ENCODE measurements at places on chromosomes 3 and 15.

DNA sequence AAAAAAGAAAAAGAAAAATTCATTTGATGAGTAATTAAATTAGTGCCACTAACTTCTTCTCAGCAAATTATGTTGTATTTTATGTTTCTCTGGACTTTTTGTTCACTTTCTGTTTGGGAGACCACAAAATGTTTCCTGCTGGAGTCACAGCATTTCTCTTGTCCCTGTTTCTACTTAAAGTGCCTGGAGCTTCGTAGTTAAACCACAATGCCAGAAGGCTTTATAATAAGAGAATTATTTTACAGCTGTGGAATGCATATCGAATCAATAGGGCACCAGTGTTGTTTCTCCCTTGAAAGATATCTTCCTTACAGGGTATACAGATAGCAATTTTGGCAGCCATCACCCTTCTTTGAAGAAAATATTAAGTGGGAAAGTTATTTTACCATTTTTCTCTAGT lies 3.2 kb downstream of the DTWD1 start:
- no peak for DNase-seq

- peak; percentile 87 for DNase-seq
Measured at GRCh38 chr3:104437131-104437750, 929.5 kb upstream of the ALCAM start.

DNA sequence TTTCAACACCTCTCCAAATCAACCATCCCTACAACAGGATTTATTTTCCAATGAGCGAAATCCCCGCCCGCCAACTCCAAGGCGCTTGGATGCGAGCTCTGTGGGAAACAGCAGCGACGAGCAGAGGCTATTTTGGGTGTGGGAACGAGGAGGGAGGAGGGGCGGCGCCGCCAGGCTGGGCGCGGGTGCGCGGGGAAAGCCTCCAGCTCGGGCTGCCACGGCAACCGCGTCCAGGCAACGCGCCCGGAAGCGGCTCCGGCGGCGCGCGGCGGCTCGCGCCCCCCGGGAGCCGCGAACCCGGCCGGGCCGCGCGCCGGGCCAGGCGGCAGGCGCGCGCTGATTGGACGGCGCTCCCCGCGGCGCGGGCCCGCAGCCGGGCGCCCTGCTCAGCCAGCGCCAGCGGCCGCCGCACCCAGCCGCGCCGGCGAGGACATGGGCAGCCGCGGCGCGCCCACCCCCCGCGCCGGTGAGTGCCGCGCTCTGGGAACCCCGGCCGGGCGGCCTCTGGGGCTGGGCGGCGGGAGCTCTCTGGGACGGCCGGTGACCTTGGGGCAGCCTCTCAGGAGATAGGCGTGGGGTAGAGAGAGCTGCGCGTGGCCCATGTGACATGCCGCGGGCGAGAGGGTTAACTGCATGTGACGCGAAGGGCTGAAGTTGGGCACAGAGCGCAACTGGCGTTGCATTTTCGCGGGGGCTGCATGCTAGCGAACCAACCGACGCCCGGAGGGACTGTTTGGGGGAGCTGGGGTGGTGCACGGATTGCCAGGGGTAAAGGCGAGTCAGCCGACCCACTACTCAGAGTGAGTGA lies at the start of gene FAM81A:
FAM81A (plus strand) TSS at position 370 of the 808 bp plus-strand sequence. CDS start 20,441 bp downstream, outside the sequence.
- no peak for DNase-seq

DNA sequence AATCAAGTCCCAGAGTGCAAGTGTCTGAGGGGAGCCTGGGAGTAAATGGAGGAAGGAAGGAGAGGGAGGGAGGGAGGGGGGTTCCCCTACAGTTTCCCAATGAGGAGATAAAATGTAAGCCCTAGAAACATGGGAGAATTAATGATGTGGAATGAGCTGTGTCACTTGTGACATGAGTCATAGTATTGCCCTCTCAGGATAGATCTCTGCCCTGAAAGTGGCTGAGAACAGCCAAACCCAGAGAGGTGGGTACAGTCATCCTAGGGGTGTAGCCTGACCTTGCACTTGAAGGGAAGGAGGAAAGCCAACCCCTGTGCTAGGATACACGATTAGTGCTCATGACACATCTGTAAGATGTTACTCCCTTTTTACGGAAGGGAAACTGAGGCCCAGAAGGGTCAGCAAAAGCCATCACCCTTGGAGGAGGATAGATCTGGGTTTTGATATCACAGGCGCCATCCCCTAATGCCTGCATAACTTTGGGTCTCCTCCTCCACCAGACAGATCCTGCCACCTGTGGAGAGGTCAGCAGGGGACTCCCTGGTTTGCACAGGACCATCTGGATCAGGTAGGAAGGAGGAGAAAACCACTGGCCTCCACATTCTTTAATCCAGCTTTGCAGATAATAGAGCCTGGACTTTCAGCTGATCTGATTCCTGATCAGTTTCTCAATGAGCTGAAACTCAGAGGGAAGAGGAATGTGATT lies 23.1 kb upstream of the USP3 start:
- peak; percentile 56 for DNase-seq

GRCh38 chr15:52337198-52337853 lies 41.7 kb upstream of the MYO5C start:
- DNase-seq: peak; percentile 82

DNA sequence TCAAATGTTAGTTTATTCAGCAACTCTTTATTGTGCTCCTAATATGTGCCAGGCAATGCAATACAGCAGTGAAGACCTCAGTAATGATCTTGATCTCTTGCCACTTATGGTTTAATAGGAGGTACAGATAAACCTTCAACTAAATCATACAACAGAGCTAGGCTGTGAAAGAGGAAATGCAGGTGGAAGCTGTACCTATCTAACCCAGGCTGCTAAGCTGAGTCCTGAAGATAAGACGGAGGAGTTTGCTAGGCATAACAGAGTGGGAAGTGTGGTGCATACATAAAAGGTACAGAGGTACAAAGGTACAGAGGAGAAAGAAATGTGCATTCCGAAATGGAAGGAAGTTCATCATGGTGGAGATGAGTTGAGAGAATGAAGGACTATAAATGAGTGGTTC lies 35.0 kb downstream of the KBTBD8 start:
- DNase-seq: no peak
